ENCODE measurements at places on chromosomes 7 and 10.

DNA sequence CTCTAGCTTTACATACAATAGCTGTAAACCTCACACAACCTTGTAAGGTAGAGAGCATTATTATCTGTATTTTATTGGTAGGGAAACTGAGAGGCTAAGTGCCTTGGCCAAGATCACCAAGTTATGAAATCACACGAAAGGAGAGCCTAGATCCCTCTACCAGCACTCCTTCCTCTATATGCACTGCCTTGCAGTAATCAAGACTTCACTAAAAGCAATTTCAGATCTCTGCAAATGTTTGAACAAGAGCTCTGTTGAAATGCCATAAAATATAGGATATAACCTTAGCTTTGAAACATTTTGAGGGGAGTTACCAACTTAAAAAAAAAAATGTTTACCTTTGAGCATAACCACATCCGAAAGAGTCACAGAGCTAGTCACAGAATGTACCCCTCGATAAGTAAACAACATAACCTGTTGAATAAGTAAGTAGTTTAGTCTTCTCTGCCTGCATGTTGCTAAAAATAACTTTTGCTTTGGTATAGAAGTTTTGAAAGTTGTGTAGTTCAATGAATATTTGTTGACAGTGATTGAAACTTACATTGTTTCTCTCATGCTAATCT, 709.4 kb downstream of the AUTS2 start:
- no peak for DNase-seq

GRCh38 chr10:132362151-132362611, 30.2 kb downstream of the LRRC27 start:
- no peak for DNase-seq

GRCh38 chr10:28367929-28368484, 65.1 kb upstream of the MPP7 start:
- DNase-seq, result no peak

DNA sequence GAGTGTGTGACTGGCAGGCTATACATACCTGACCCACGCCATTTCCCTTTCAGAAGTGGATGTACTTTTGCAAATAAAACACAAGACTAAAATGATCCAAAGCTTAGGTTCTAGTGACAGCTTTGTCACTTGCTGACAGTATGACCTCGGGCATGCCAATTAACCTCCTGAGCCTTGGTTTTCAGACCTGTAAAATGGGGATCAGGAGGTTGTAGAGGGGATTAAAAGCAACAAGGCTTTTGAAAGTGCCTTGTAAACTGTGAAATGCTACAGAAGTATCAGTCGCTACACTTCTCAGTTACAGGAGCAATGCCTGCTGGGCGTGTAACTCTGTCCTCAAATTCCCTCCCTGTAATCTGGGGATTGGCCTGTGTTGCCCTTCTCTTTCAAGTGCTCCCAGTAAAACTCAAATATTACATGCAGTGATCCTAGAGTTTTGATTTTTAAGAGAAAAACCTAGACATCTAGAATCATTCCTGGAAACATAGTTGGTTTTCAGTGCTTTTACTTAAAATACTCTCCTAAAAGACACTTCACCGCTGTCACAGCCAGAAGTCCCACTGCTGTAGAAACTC, 8.8 kb upstream of the GRB10 start:
- no peak for DNase-seq

DNA sequence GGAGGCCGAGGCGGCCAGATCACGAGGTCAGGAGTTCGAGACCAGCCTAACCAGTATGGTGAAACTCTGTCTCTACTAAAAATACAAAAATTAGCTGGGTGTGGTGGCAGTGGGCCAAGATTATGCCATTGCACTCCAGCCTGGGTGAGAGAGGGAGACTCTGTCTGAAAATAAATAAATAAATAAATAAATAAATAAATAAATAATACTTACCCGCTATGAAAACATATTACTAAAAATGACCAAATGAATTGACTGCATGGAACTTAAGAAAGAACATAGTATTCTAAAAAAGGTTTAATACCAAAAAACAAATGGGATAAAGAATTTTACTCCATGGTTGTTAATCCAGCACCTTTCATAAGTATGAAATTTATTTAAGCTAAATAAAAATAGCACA, 305.0 kb downstream of the GATA3 start:
- DNase-seq, result no peak

DNA sequence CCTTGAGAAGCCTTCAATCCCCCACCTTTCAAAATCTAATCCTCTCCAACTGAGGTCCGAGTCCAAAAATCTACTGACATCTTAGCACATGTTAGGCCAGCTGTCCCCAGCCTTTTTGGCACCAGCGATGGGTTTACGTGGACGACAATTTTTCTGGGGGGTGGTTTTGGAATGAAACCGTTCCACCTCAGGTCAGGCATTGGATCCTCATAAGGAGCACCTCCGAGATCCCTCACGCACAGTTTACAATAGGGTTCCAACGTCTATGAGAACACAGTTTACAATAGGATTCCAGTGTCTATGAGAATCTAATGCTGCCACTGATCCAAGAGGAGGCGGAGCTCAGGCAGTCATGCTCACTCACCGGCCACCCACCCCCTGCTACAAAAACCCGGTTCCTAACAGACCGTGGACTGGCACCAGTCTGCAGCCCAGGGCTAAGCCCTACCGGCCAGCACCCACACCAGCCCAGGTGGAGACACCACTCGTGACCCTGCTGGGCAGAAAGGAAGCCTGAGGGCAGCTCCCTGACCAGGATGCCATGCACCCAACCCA, 107.6 kb downstream of the DIP2C start:
- DNase-seq, result no peak

DNA sequence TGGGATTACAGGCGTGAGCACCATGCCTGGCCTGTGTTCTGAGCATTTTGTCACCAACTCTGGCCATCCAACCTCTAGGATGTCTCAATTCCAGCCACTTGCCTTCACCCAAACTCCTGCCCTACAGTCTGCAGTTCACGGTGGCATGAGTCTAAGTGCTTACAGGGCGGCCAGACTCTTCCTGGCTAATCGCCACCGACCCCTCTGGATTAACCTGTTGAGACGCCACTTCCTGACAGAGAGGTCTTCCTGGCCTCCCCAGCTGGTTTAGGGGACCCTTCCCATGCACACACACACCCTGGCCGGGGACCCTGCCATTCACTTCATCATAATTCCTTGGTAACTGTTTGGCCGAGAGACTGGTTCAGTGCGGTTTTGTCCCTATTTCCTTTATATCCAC, 211.5 kb upstream of the SH2B2 start:
- DNase-seq, result no peak

GRCh38 chr7:7491044-7491443, 44.6 kb downstream of the COL28A1 start:
- no peak for DNase-seq

DNA sequence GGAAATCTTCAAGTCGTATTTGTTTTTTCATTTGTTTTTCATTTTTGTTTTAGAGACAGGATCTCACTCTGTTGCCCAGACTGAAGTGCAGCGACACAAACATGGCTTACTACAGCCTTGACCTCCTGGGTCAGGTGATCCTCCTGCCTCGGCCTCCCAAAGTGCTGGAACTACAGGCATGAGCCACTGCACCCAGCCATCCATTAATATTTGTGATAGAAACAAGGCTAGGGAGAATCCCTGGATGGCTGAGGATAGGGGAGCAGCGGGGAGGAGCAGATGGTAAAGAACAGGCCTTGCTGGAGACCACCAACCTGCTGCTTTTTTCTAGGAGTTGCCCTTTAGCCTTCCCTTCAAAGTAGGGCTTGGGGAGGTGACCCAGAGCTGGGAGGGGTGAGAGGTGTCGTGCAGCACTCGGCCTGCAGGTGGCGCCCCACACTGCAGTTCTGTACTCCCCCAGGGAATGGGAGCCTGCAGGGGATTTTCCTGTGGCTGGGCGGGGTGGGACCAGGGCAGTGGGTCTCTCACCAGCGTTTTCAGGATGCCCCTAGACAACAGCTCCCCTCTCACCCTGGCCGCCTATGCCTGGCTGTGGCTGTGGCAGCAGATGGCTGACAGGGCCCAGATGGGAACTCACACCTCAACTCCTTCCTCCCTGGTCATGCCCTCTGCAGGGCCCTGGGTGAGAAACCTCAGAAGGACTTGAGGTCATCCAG, 12.6 kb upstream of the CDH23 start:
- peak; percentile 65 for DNase-seq

GRCh38 chr10:79229071-79229541, 118.2 kb upstream of the PPIF start:
- peak; percentile 85 for DNase-seq

DNA sequence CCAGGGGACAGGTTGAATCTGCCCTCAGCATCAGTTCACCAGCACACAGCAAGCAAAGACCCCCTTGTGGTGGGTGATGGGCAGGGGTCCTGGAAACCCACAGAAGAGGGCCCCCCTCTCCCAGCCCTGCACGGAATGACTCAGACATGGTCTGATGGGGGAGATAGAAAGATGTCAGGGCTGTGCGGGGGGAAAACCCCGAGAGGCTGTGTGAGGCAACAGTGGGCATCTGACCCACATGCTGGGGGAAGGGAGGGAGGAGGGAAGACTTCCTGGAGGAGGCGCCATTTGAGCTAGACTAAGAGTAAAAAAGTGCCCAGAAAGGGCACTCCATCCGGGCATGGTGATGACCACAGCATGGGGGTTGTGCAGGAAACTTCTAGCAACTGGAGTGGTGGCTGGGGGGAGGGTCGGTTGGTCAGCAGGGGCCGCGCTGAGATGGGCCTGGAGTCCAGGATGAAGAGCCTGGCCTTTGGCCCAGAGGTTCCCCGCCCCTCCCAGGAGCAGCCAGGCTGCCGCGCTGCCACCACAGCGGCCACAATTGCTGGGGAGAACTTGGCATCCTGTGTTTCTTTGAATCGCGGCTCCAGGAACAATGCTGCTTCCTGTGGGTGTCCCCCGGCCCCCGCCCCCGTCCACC, 2.5 kb downstream of the LFNG start:
- DNase-seq, result no peak

DNA sequence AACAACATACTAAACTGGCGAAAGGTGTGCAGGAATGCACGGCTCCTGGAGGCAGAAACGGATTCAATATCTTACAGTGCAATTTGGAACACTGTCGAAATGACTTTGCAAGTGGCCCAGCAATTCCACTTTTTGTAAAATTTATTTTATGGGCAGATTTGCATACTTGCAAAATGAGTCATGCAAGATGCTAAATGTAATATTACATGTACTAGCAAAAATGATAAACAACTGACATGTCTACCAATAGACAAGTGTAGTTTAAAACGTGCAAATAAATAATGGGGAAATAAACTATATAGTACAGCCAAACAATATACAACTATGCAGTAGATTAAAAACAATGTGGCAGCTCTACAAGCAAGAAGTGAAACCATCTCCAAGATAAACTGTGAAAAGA, 97.7 kb downstream of the ARHGAP12 start:
- no peak for DNase-seq

DNA sequence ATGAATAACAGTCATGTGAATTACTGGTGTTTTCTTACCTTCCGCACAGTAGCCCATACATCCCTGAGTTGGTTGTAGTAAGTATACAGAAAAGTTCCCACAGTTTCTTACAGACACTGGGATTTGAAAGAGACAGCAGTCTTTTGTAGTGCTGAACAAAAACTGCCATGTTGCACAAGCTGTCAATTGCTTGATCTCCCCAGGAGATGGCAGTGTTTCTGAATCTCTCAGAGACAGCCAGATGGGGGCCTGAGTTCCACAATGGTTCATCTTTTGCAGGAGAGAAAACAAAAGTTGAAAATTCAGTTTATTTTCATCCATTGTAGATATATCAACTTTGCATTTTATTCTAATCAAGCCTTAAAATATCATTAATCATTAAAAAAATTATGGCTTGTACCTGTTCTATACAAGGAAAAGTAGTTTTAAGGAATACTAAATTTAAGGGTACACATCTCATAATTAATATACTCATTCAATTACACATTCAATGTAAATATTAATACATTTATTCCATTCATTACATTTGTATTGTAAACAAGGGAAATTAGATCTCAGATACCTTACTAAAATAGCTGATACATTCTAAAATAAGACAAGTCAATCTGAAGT, 14.5 kb downstream of the VWDE start:
- DNase-seq, result no peak

GRCh38 chr10:52040486-52040885, 273.6 kb upstream of the DKK1 start:
- DNase-seq, result no peak

DNA sequence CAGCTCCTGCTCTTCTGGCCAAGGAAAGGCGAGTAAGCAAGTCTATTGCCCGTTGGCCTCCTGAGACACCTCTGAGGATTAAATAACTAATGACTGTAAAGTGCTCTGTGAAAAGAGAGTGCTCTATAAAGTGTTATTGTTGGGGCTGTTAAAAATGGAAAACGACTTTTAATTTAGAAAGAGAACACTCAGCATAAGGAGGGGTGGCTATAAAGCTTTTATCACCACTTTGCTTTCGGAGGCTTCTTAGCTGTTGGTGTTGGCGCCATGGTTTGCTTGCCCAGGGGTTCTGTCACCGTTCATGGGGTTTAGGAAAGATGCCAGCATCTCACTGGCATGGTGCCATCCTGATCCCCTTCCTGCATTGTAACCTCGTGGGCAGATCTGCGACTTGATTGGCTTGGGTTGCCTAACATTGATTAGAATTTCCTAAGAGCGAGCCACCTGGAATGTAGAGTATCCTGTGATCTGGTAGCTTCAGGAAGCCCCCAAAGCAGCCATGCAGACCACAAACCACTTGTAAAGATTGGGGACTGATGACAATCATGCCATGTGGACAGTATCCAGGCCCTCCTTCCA, 509.9 kb downstream of the LRMDA start:
- no peak for DNase-seq

- DNase-seq, result no peak
Observed at GRCh38 chr7:23964715-23965114, 254.7 kb downstream of the STK31 start.

DNA sequence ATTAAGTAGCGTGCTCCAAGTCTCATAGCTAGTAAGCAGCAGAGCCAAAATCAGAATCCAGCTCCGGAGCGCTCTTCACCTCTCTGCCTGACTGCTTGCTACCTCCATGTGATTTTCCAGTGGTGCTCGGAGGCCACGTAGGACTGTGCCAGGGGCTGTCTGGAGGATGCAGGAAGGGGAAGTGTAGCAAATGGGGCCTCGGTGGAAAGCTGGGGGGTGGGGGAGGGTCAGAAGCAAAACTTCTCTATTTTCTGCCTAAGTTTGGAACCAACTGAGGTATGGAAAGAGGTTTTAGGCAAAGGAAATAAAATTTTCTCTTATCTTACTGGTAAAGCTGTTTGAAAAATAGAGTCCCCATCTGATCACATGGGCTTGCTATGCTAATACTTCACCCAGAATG, 108.7 kb downstream of the TBXAS1 start:
- no peak for DNase-seq

GRCh38 chr10:80588546-80588945, 50.8 kb downstream of the SH2D4B start:
- DNase-seq, result no peak

DNA sequence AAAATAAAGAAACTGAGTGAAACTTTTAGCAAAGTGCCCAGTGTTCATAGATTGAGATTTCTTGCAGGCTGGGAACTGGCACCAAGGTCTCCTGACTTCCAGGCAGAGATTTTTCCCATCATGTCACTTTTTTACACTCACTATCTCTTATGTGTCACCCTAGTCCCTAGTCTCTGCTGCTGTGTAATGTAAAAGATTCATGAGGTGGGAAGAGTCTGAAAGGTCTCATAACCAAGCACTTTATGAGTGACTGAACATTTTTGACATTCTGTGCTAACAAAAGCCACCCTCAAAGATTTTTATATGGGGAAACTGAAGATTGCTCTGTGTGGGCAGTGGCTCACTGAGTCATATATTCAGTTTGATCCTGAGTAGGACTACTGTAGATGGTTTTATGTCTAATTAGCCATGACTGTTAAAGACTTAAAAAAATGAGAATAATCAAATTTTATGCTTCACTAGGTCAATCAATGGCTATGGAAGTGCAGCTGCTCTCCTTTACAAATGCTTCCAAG, 900.3 kb upstream of the SORCS1 start:
- DNase-seq, result no peak

Data from NCI-H526 (cell line).